ENCODE measurements at places on chromosomes 2 and 18.

- no peak overlapping the region for H3K27ac ChIP-seq
- no peaks in the 10 kb centered on the region for H3K4me1 ChIP-seq
- no peak for DNase-seq
- H3K27me3 ChIP-seq = no peaks in the 10 kb centered on the region
- H3K36me3 ChIP-seq = no peaks in the 10 kb centered on the region
Observed at GRCh38 chr2:37893327-37893726, 31.8 kb upstream of the RMDN2 start.

GRCh38 chr2:126645211-126645618 is 10.7 kb upstream of the GYPC start:
- no peak overlapping the region for H3K27ac ChIP-seq
- peak; percentile 0 for DNase-seq
- no peaks in the 10 kb centered on the region for H3K36me3 ChIP-seq
- H3K4me3 ChIP-seq = no peak overlapping the region
- 0 out of 2 replicates have a peak, but pooled peaks cover 4% of the 10 kb centered on the region for H3K4me1 ChIP-seq

- peak; percentile 24 for DNase-seq
- H3K4me3 ChIP-seq = no peak overlapping the region
- no peaks in the 10 kb centered on the region for H3K4me1 ChIP-seq
- H3K27me3 ChIP-seq = no peaks in the 10 kb centered on the region
- H3K27ac ChIP-seq = no peak overlapping the region
Observed at GRCh38 chr2:9200633-9201015, 6.0 kb upstream of the ASAP2 start.

DNA sequence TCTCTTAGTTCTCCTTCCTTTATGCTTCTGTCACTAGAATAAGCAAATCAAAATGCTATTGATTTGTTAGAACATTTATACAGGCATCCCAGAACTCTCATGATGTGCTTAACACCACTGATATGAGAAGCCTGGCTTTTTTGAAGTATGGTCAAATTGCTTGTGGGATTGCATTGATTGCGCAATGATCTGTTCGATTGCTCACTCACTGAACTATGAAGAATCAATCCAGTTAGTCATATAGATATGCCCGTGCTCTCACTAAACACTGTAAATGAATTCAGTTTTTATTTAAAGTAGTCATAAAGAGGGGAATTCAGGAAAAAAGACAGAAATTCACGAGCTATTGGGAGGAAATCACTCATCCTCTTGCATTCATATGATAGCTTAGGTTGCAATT is 1237.8 kb downstream of the SUCLG1 start:
- H3K4me1 ChIP-seq = no peaks in the 10 kb centered on the region
- H3K36me3 ChIP-seq = no peaks in the 10 kb centered on the region
- no peak for DNase-seq
- H3K27ac ChIP-seq = no peak overlapping the region

DNA sequence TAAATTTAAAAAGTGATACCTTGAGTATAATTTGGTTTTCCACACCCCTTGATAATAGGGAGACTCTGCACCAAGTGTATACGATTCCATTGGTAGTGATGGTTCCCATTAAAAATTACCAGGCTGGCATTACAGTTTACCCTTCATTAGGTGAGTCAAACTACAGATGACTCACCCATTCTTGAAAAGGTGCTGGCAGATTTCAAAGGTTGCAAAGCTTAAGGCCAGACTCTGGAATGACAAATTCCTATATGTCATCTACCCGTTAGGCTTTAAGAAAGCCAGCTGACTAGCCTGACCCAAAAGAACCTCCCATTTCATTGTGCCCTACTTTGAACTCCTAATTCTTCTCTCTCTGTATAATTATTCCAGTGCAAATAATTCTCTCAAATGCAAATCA is 124.4 kb downstream of the LRRTM4 start:
- H3K4me1 ChIP-seq = no peaks in the 10 kb centered on the region
- no peaks in the 10 kb centered on the region for H3K36me3 ChIP-seq
- H3K4me3 ChIP-seq = no peak overlapping the region

DNA sequence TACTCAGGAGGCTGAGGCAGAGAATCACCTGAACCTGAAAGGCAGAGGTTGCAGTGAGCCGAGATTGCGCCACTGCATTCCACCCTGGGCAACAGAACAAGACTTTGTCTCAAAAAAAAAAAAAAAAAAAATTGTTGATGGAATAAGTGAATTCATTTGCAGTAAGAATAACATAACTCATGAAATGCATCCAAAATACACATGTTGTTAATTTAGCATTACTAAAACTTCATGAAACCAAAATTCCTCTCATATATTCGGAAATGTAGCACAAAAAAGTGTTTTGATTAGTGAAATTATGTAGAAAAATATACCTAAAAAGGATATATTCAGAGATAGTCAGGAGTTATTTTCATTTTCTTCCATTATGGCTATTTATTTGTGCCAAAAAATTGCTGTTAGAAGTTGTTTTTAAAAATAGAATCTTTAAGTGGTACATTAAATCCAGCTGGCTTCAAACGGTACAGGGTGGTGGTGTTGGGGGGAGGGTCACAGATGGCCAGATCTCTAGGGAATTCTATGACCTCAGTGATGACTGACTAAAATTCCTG is 78.2 kb upstream of the UGP2 start:
- H3K4me3 ChIP-seq = no peak overlapping the region
- H3K27me3 ChIP-seq = no peaks in the 10 kb centered on the region
- peaks cover 19% of the 10 kb centered on the region for H3K4me1 ChIP-seq
- no peak for DNase-seq
- H3K27ac ChIP-seq = no peak overlapping the region

Data from H1 (cell line).